GM23338 (cell line): ENCODE measurements at places on chromosomes 5 and 9.

GRCh38 chr9:111350556-111350955 lies 20.5 kb upstream of the OR2K2 start:
- DNase-seq = no peak

DNA sequence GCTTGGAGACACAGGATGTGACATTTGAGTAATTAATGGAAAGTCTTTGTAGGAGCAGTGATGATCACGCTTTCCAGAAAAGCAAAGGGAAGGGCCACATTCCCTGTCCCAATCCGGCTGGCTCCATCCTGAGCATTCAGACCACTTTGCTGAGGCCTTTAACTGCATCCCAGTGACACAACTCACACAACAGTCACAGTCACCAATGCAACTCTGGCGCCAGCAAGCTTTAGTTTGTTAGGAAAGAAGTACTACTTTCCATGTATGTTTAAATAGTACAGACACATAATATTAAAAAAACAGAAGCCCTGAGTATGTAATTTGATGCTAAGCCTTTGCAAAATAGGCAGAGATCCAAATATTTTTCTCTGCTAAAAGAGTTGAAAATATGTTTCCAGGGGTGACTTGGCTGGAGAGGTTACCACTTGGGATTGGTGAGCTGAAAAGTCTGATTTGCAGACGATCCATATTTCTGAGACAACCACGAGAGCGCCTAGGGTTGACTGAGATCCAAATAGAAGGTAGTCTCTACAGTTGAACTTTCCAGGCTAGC lies 31.7 kb upstream of the GAS1 start:
- DNase-seq = no peak

DNA sequence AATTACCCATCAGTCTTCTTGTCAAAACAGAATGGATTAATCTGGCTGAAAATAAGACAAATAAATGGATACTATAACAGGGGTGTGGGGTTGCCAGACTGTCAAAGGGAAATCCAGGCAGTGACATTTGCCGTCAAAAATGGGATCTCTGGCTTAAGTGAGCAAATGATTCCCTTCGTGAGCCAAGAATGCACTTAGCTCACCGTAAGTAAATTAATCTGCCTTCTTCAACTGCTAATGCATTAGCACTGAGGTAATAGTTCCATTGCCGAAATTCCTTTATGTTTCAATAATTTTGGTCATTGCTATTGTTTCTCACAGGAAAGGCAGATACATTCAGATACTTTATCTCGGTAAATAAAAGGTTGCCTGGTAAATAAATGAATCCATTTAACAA lies 377.8 kb downstream of the KIAA0825 start:
- DNase-seq = no peak

DNA sequence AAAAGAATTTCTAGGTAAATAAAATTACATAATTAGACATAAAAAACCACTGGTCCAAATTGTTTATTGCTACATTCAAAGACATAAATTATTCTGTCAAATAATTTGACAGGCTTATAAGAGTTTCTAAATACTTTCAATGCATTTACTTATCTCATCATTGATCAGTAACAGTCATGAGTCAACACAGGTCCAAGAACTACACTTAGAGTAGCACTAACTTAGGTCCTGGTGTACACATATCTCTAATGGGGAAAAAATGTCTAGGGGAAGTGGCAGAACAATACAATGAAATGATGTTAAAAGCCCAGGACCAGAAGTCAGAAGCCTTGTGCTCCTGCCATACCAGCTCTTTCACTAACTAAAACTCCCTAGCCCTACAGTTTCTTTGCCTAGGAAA lies 96.5 kb upstream of the SLCO6A1 start:
- no peak for DNase-seq

- no peak for DNase-seq
Measured at GRCh38 chr5:34758514-34758913, 80.5 kb upstream of the TTC23L start.

- DNase-seq = peak; percentile 53
Measured at GRCh38 chr5:55402199-55402598, 94.4 kb downstream of the MTREX start.

- peak; percentile 87 for DNase-seq
Measured at GRCh38 chr9:6827439-6828145, 69.8 kb downstream of the KDM4C start.

- no peak for DNase-seq
Measured at GRCh38 chr9:120767451-120767850, 25.8 kb downstream of the FBXW2 start.

- no peak for DNase-seq
Measured at GRCh38 chr5:120158211-120158610, 305.9 kb upstream of the PRR16 start.

GRCh38 chr9:82106536-82106935 lies 118.0 kb downstream of the SPATA31D1 start:
- DNase-seq = no peak

- no peak for DNase-seq
Measured at GRCh38 chr5:14945450-14945849, 73.9 kb upstream of the ANKH start.

DNA sequence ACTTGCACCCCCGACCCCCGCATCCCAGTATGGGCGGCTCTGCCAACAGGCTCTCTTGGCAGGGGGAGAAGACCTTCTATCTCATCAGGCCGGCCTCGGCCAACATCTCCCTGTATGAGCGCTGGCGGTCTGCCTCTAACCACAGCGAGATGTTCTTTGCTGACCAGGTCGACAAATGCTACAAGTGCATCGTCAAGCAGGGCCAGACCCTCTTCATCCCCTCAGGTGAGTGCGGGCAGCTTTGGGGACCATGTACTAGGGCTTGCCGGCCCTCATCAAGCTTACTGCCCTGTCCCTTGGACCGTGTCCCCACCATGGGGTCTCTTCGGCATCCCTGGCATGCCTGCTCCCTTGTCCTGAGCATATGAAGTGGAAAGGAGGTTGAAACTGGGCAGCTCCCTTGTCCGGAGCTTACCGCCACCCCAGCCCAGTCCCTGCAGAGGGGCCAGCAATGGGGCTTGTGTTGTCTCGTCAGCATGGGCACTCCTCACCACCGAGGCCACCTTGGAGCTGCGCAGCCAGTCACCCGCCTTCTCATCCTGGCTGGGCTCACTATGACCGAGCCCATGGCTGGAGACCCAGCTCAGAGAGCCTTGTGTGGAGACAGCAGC lies 78.1 kb downstream of the PHF2 start:
- DNase-seq = no peak

GRCh38 chr5:5374009-5374715 lies 48.3 kb upstream of the ICE1 start:
- no peak for DNase-seq

DNA sequence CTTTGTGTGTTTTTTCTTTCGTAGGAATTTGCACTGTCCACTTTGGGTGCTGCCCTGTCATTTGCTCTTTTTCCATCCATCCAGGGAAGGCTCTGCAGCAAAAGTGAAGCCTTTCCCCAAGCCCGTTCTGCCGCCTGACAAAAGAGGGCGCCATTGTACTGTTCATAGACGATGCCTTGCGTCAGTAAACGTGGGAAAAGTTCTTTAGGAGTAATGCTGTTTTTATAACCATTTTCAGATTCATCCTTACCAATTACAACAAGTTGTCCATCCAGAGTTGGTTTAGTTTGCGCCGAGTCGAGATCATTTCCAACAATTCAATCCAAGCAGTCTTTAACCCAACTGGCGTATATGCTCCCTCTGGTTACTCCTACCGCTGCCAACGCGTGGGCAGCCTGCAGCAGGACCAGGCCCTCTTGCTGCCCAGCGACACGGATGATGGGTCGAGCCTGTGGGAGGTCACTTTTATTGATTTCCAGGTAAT lies 34.3 kb upstream of the RPS23 start:
- DNase-seq = peak; percentile 90

- DNase-seq = no peak
Measured at GRCh38 chr9:125074976-125075375, 68.4 kb downstream of the SCAI start.

- no peak for DNase-seq
Measured at GRCh38 chr5:56557198-56557597, 258.2 kb upstream of the MAP3K1 start.

- peak; percentile 57 for DNase-seq
Measured at GRCh38 chr9:69193685-69194032, 19.6 kb downstream of the TJP2 start.

DNA sequence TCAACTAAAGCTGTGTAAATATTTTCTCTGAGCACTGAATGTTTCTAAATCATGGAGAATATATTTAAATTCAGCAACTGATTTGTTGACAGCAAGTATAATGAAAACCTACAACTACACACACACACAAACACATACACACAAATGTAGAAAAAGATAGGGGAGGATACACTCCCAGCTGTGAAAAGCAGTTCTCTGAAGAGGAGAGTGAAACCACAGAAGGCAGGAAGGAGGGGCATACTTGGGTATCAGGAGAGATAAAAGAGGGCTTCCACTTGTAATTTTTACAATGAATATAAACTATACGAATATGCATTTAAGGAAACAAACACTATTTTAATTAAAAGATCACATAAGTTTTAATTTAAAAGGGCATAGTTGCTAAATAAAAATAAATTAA lies 227.8 kb upstream of the SLC24A2 start:
- DNase-seq = no peak

DNA sequence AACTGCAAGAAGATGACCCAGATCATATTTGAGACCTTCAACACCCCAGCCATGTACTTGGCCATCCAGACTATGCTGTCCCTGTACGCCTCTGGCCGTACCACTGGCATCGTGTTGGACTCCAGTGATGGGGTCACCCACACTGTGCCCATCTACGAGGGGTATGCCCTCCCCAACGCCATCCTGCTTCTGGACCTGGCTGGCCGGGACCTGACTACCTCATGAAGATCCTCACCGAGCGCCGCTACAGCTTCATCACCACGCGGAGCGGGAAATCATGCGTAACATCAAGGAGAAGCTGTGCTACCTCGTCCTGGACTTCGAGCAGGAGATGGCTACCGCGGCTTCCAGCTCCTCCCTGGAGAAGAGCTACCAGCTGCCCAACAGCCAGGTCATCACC lies 9.1 kb upstream of the TBCA start:
- no peak for DNase-seq

- no peak for DNase-seq
Measured at GRCh38 chr9:80899208-80899607, 790.1 kb downstream of the TLE1 start.

DNA sequence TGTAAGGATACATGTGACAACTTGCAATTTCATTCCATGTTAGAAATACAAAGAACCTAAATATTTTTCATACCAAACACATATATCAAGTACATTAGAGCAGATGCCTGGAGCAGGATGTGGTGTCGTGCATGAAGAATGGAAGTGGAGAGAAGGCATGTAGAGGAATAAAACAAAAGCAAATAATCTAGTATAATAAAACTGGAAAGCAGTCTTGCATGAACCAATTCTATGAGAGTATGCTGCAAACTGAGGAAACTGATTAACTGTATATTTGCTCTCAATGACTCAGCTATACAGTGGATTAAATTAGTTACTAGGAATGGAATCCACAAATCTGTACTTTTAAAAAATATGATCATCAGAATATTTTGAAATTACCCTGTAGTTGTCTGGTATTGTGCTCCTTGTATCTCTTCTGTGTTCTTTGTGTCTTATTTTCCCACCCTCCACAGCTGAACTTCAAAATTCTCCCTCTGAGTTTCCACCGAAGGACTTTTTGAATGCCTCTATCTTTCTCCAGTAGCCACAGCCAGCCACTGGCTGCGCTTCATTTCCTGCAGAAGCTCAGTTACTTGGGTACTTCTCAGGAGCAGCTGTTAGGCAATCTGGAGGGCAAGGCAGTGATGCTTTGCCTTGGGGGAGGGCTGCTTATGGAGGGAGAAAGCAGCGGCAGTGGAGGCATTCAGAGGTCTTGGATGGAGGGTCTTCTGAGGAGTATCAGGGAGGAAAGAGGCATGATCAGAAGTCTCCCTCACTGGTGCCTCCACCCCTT lies 608.0 kb downstream of the BRINP1 start:
- no peak for DNase-seq

DNA sequence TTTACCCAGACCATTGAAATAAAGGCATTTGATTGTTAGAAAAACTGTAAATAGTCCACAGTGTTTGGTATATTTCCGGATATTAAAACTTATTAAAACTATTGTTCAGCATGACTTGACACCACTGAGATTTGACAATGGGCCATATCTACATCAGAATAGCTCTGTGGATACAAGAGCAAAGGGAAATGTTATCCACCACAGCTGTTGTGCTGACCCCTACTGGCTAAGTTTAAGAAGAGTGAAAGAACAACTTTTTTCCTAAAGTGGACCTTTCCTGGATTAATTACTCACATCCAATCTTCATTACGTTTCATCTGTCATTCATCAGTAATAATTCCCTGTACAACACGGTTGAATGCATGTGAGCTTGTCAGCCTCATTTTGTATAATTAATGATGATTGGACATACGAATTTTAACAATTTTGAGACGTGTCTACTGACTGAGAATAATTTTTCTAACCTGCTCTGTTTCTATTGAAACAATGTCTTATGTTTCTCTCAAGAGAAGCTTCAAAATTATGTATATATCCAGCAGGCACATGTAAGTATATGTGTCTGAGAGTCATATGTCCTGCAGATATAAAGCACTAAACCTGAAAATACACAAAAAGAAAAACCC lies 1952.6 kb downstream of the MAT2B start:
- DNase-seq = peak; percentile 88

GRCh38 chr5:151271336-151271735 lies 18.4 kb downstream of the GM2A start:
- no peak for DNase-seq

GRCh38 chr5:160159991-160160792 lies 40.9 kb upstream of the PWWP2A start:
- peak; percentile 96 for DNase-seq

DNA sequence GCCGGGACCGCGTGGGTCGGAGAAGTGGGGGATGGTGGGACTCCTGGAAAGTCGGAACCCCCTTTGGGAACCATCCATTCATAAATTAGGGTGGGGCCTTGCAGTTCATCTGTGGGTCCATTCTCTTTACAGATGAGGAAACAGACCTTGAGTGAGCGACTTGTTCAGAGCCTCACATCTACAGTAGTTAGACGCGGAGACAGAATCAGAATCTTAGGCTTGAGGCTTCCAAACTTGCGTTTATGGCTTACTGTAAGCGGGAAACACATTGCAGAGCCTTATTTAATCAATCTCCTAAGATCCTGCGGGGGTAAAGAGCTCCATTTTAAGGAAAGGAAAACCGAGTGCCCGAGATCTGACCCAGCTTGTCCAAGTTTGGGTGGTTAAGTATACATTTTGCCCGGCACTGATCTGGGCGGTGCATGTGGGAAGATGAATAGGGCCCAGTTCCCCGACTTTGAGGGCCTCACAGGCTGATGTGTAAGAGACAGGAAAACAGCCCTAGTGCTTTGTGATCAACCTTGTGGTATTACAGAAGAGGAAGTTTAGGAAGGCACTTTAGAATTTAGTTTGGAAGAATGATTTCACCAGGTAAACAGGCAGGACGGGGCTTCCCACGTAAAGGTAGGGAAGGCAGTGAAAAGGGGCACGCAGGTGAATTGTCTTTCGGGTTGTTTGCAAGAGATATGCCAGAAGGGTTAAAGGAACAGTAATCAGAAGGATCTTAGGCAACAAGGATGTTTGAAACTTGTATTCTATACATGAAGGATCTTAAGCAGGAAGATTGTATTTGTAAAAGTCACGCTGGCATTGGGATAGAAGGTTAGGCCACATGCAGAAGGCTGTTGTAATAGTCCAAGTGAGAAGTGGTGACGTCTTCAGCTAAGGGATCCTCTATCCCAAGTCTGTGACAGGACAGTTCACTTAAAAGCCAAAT lies 744 bp downstream of the TARS1 start:
- peak; percentile 74 for DNase-seq

- no peak for DNase-seq
Measured at GRCh38 chr9:34331196-34331595, 1.8 kb downstream of the NUDT2 start.

GRCh38 chr5:1507961-1508658 lies 15.7 kb downstream of the LPCAT1 start:
- no peak for DNase-seq
